ENCODE measurements at places on chromosomes 11 and 22.
A peak's percentile ranks its signal among the peaks of the same experiment; 100 is the strongest.

- DNase-seq: no peak
These were observed 465.8 kb upstream of the ANO5 start for GRCh38 chr11:21727102-21727501.

- DNase-seq: no peak
These were observed 617.2 kb upstream of the CHORDC1 start for GRCh38 chr11:90840071-90840470.

DNA sequence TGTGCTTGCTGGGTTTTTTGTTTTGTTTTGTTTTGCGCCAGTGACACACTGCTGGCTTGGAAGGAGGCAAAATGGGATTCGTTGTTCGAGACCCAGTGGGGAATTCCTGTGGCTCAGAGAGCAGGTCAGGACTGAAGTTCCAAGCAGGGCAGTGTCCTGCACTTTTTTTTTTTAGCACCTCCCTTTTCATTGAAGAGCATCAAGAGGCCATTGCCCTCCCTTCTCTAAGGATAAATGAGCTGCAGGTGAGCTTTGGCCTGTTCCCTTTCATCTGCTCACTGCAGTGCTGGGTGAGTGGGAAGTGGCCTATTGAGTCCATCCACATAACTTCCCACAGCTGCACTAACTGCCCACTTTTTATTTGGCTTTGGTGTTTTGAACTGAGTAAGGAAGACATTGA is 87.8 kb downstream of the ARHGAP42 start:
- DNase-seq: no peak

GRCh38 chr22:27980424-27981148 is 61.5 kb upstream of the PITPNB start:
- no peak for DNase-seq

GRCh38 chr11:107567739-107568335 is 2.3 kb upstream of the ALKBH8 start:
- no peak for DNase-seq

GRCh38 chr11:127238321-127238720 is 237.8 kb upstream of the KIRREL3 start:
- no peak for DNase-seq

- DNase-seq: no peak
These were observed 62.3 kb downstream of the PPFIBP2 start for GRCh38 chr11:7575841-7576725.

- no peak for DNase-seq
These were observed 3.8 kb upstream of the CCDC86 start for GRCh38 chr11:60838132-60838531.

DNA sequence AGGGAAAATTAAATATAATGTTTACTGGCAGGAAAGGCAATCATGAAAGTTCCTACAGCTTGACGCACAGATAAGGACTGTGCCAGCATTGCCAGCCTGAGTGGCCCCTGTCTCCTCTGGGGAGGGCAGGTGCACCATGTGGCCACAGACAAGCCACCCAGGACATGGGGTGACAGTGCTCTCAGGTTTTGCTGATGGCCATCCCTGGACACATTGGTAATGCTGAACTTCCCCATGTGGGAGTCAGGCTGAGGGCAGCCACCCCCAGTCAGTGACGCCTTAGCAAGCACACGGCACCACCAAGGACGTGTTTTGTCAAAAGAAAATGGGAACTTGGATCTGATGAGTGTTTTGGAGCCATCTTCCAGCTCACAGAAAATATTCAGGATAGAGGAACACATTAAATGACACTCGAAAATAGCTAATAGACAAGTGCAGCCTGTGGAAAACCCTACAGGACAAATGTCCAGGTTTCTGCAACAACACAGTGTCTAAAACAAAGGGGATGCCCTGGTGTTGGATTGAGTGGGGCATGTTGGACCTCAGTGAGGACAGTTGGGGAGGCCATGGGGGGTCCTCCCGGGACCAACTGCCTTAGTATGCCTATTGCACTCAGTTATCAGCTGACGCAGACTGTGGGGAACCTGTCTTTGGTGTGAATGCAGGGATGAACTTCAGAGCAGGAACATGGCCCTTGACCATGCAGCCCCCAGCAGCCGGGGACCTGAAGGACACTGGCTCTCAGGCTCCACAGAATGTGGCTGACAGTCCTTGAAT is 1450.5 kb downstream of the BRD1 start:
- no peak for DNase-seq

- DNase-seq: no peak
These were observed 14.0 kb downstream of the RPS6KA4 start for GRCh38 chr11:64372802-64373597.

DNA sequence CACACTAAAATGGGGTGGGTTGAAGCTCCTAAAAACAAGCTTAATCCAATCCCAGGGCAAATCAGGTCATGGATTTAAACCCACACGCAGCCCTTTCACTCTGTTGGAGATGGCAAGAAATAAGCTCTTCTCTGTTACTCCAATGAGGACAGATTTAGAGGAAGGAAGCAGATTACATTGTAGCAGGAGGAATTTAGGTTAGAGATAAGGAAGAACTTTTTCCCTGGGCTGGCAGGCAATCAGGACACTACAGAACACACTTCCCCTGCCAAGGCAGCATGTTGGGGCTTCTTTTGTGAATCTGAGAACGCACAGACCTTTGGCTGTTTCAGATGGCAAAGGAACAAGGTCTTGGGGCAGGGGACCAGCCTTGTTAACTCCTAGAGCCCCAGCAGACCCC is 46.2 kb downstream of the C11orf58 start:
- no peak for DNase-seq

DNA sequence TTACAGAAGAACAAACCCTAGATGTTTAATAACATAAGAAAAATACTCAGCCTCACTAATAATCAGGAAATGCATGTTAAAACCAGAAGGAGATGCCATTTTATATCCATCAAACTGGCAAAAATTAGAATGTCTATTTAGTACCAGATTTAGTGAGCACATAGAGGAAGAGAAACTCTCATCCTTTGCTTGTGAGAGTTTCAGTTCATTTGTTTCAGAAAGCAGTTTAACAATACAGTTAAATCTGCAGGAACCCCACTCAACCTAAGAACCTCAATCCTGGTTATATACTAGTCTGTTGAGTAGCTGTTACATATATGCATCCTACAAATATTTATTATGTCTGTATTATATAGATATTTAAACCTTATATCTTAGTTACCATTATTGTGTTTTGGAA is 172.6 kb downstream of the WNT11 start:
- DNase-seq: no peak

GRCh38 chr11:61747192-61747966 is 5.1 kb upstream of the MYRF start:
- no peak for DNase-seq

- DNase-seq: peak; percentile 57
These were observed 9.7 kb downstream of the FXYD2 start for GRCh38 chr11:117814766-117815261.

DNA sequence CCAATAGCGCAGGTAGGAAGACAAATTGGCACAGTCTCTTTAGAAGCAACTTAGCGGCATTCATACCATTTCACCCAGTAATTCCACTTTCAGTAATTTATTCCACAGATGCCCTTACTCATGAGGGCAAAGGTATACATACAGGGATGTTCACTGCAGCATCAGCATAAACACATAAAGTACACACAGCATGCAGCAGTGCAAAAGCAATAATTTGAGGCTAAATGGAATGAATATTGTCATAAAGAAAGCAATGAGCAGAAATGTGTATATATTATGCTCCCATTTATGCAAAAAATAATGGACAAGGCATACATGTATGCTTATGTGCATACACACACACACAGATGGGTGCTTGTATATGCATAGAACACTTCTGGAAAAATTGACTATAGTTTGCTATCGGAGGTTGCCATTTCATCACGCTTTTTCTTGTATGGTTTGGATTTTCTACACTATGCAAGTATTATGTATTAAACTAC is 50.2 kb downstream of the TECTA start:
- no peak for DNase-seq

GRCh38 chr11:85299258-85299942 is 327.7 kb downstream of the DLG2 start:
- DNase-seq: no peak

All from stimulated activated CD8-positive, alpha-beta memory T cell treated with anti-CD3 and anti-CD28 coated beads, Interleukin-7, amount 100 ng/mL, for 1 hour (primary cell).